Frontal cortex (tissue), 4 donors: ENCODE measurements at places on chromosomes 7 and 10.

GRCh38 chr10:119189811-119190282 is 11.2 kb upstream of the PRDX3 start:
- DNase-seq = no peak

DNA sequence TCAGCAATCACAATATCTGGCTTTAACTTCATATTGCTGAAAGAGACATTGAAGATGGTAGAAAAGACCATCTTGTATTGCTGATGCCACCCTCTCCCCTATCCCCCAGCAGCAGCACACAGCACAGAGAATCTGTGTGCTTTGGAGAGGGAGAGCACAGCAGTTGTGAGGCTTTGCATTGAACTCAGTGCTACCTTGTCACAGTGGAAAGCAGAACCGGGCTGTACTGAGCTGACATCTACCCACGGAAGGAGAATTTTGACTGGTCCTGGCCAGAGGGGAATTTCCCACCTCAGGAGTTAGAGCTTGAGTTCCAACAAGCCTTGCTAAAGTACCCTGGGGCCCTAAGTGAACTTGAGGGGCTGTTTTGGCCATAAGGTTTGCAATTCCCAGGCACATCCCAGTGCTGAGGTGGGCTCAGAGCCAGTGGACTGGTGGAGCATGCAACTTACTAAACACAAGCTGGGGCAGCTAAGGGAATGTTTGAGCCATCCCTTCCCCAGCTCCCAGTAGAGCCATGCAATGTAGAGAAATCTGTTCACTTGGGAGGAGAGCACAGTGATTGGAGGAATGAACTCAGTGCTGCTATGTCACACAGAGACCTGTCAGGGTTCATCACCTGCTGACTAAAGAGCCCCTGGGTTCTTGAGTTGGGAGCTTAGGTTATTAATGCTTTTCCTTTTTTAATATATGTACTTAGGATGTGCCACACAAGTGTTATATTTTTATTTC is 62.1 kb downstream of the OR13A1 start:
- no peak for DNase-seq

DNA sequence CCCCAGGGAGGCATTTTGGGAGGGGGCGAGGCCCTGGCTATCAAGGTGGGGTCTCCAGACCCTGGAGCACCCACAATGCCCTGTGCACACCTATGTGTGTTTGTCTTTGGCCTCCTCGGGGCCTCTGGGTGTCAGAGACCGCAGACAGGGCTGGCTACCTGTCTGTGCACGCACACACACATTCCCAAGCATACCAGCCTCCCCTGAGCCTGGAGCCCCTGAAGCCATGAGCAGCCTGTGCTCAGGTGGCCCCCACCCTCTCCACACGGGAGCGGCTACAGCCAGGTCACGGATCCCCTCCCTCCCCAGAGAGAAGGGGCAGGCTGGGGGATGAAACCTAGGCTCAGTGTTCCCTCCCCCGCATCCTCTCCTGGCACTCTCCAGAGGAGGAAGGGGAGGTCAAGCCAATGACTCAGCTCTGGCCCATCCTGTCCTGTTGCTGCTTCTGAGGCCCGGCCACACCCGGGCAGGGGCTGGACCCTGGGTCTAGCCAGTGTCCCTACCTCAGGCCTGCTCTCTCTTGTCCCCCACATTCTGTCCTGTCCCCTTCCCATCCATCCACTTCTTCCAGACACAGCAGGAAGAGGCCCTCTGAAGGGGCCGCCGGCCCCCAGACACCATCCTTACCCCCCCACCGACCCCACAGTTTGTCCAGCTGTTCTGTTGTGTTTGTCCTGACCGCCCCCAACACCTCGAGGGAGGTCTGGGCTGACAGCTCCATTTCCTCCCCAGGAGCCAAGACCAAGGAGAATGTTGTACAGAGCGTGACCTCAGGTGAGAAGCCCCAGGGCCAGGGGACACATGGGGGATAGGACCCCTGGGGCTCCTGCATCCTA is 720 bp downstream of the SNCG start:
- DNase-seq = peak; percentile 65

- no peak for DNase-seq
Observed at GRCh38 chr7:644381-645305, 81.9 kb upstream of the DNAAF5 start.

DNA sequence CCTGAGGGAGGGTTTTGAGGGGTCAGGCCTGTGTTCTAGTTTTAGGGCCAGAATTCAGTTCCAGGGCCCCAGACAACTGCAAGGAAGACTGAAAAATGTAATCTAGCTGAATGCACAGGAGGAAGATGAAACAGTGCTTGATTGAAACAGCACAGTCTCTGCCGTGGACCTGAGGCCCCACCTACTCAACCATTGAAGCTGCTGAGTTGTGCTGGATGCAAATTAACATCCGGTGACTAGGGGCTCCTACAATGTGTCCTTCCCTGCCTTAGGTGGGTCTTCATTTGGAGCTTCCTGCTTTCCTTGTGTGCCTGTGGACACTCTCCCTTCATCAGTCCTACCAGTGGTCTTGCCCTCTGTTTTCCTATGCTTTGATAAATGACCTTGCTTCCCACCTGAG is 5.7 kb downstream of the GLRX3 start:
- no peak for DNase-seq

- DNase-seq = no peak
Observed at GRCh38 chr10:33235251-33235884, 99.1 kb downstream of the NRP1 start.

DNA sequence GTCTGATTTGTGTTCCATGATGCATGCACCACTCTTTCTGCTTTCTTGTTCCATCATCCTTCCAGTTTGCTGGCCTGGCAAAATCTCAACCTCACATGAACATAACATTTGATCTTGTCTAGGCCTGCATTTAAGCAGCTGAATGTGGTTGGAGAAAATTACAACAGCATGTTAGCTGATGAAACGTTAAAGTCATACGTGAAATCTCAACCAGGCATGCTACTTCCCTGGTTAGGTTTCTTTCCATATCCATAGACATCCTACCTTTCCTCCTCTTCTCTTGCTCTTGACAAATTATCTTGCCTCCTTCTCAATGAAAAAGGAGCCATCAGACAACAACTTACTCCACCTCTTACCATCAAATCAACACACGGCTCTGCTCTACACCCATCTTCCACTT is 153.6 kb downstream of the C1GALT1 start:
- no peak for DNase-seq

DNA sequence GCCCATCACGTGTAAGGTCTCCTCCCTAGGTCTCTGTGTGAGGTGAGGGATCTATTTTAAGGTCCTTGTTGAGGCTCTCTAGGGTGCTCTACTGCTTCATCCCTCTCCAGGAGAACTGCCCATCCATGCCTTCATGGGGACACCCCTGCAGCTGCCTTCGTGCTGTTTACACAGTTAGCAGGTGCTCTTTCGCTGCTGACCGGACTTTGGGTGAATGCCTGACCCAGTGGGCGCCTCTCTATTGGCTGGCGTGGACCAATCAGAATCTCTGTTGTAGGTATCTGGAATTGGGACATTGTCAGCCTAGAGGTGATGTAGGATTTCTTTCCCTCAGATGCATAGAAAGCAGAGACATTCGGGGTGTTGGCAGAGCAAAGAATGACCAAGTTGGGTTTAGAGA is 38.7 kb upstream of the HMX3 start:
- no peak for DNase-seq
